ENCODE measurements at places on chromosomes 3 and 15. TPM values are rescaled to one million over a fixed set of nuclear protein-coding genes. Genes with fewer than 3 reads are reported as not detected.
A peak's percentile ranks its signal among the peaks of the same experiment; 100 is the strongest.

Gene CPA3
- not detected for total RNA-seq

Gene CLEC3B
- total RNA-seq: not detected

DNA sequence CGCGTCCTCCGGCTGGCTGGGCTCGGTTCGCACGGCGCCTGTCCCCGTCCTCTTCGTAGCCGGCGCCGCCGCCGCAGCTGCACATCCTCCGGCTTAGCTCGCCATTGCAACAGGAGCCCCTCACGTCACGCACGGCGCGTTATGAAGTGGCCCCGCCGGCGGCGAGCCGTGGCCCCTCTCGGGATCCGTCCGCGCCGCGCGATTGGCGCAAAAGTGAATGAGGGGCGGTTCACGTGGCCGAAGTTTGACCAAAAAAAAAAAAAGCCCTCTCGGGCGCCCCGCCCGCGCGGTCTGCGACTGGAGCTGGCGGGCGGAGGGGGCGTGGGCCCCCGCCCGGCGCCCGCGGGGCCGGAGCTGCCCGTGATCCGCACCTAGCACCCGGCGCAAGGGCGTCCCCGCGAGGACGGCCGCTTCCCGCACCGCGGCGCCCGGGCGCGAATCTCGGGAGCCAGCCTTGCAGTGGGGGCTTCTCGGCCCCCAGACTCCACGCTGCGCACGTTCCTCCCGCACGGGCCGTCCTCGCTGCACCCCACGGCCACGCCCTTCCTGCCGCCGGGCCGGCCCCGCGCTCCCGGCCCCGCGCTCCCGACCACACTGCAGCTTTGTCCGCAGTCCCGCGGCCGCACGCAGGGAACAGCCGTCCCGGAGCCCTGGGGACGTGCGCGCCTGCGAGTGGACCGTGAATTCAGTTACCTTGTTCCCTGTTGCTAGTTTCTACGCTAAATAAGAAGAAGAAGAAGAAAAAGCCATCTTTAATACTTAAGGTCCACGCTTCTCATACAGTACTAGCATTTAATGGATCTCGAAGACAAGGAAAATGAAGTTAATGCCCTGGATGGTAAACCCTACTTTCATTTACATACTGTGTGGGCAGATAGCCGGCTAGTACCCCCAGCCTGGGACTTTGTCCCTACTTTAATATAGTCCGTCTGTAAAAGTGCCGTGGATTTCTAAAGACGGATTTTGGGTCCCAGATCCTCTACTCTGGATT, at the start of gene CHSY1:
TSS of gene CHSY1 (minus strand) at position 219 of the 991 bp plus-strand sequence. CDS start 592 bp downstream, outside the sequence.
- H3K27me3 ChIP-seq: no peaks in the 10 kb centered on the region
- H3K36me3 ChIP-seq: no peaks in the 10 kb centered on the region
- H3K4me1 ChIP-seq: peaks cover 21% of the 10 kb centered on the region
- H3K4me3 ChIP-seq: peak within 1 kb of the TSS; percentile 95

Gene CPN2
- not detected for total RNA-seq

- H3K27me3 ChIP-seq: peaks cover 71% of the 10 kb centered on the region
- H3K27ac ChIP-seq: no peak overlapping the region
- peaks cover 6% of the 10 kb centered on the region for H3K4me1 ChIP-seq
- H3K36me3 ChIP-seq: peaks cover 2% of the 10 kb centered on the region
Observed at GRCh38 chr3:187292181-187292580, 644 bp upstream of the MASP1 start.

DNA sequence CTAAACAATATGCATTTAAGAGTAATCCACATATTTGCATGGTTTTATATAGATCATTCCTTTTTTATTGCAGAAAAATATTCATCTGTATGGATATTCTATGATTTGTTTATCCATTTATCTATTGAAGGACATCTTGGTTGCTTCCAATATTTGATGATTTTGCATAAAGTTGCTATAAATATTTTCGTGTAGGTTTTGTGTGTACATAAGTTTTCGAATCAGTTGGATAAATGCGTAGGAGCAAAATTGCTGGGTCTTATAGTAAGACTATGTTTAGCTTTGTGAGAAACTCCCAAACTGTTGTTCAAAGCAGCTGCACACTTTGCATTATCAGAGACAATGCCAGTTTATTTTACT, 971.2 kb downstream of the DIPK2A start:
- no peaks in the 10 kb centered on the region for H3K4me1 ChIP-seq
- no peaks in the 10 kb centered on the region for H3K36me3 ChIP-seq
- no peak overlapping the region for H3K4me3 ChIP-seq
- no peaks in the 10 kb centered on the region for H3K27me3 ChIP-seq
- no peak for DNase-seq
- no peak overlapping the region for H3K27ac ChIP-seq

Gene LRRN1
- not detected for total RNA-seq

GRCh38 chr3:107561980-107562379, 39.2 kb downstream of the BBX start:
- no peak overlapping the region for H3K4me3 ChIP-seq
- H3K27me3 ChIP-seq: no peaks in the 10 kb centered on the region
- peaks cover 36% of the 10 kb centered on the region for H3K4me1 ChIP-seq
- H3K36me3 ChIP-seq: no peaks in the 10 kb centered on the region
- H3K27ac ChIP-seq: no peak overlapping the region
- no peak for DNase-seq

DNA sequence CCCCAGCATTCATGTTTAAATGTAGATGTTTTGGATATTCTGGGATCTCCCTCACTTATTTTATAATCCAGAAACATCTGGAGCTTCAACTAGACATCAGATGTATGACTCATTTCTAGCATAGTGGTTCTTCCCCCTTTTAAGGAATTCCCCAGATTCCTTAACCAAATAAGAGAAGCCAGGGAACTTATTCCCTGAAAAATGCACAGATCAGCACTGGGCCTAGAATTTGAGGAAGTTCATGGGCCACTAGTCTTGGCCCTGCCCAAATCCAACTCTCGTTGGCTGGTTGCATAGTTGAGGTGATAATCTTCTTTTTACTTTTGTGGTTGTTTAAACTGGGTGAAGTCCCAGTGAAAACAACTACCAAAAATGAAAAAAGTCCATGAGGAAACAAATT, 20.4 kb downstream of the RARRES1 start:
- no peaks in the 10 kb centered on the region for H3K27me3 ChIP-seq
- H3K36me3 ChIP-seq: peaks cover 5% of the 10 kb centered on the region
- H3K4me3 ChIP-seq: no peak overlapping the region
- peak overlapping the region; percentile 54 for H3K27ac ChIP-seq
- no peak for DNase-seq

Gene SEMA3G
- total RNA-seq: 1.5 TPM

- no peaks in the 10 kb centered on the region for H3K4me1 ChIP-seq
- no peaks in the 10 kb centered on the region for H3K27me3 ChIP-seq
- DNase-seq: no peak
- no peak overlapping the region for H3K4me3 ChIP-seq
- no peaks in the 10 kb centered on the region for H3K36me3 ChIP-seq
Observed at GRCh38 chr3:155230382-155230781, 63.1 kb downstream of the STRIT1 start.

Gene ZBTB47
- total RNA-seq: 0.89 TPM

DNA sequence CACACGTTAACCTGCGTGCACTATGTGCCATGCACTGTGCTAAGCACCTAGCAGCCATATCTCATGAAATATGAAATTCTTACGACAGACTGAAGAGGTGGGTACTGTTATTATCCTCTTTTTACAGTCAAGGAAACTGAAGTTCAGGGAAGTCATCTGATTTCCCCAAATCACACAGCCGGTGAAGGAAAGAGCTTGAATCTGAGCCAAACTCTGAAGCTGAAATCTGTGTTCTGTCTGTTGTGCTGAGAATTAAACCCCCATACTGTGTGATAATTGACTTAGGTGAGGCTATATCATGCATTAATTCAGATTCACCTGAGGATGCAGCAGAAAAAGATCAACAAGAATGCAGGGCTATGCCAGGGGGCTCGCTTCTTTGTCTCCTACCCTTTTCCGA, 475 bp downstream of the FAM107A start:
- no peak for DNase-seq
- no peak overlapping the region for H3K27ac ChIP-seq
- H3K4me1 ChIP-seq: no peaks in the 10 kb centered on the region
- no peaks in the 10 kb centered on the region for H3K36me3 ChIP-seq
- no peak overlapping the region for H3K4me3 ChIP-seq

Gene ITGB5
- 3.1 TPM for total RNA-seq

GRCh38 chr3:197000211-197000610, 29.4 kb downstream of the MELTF start:
- H3K27me3 ChIP-seq: no peaks in the 10 kb centered on the region
- H3K27ac ChIP-seq: no peak overlapping the region

DNA sequence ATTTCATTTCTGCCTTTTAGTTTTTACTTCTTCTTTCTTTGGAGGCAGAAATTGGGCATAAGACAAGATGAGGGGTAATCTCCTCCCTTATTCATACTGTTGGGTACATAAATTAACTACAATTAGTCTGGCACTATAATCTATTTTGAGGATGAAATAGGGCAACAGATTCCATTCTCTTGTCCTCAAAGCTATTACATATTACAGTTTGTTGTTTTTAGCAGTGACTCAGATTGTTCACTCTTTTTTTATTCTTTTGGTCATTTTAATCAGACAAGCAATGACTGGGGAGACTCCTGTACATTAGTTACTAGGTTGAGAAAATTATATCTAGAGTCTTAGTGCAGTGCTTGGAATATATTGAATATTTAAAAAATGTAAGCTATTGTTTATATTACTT, 556.0 kb downstream of the OTOL1 start:
- DNase-seq: no peak
- no peak overlapping the region for H3K4me3 ChIP-seq
- H3K4me1 ChIP-seq: no peaks in the 10 kb centered on the region
- no peak overlapping the region for H3K27ac ChIP-seq

Gene SLC24A5
- not detected for total RNA-seq

GRCh38 chr3:184795522-184796190, 16.3 kb upstream of the VPS8 start:
- no peaks in the 10 kb centered on the region for H3K4me1 ChIP-seq
- peaks cover 39% of the 10 kb centered on the region for H3K27me3 ChIP-seq
- DNase-seq: no peak
- no peak overlapping the region for H3K4me3 ChIP-seq
- no peak overlapping the region for H3K27ac ChIP-seq

DNA sequence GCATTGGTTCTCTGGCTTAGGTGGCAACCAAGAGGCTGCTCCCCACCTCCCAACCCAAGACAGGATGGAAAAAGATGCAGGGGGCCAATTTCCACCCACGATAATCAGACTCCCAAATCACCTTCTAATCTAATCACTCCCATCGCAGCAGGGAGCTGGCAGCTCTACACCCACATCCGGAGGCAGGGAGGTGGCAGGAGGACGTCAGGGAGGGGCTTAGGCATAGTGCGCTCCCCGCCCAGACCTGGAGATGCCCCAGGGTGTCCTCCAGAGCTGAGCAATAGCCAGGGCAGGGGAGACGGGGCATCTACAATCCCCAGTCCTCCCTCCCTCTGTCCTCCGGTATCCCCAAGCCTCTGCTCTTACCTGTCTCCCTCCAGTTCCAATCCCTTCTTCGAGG, 70.5 kb upstream of the SEC13 start:
- no peak overlapping the region for H3K27ac ChIP-seq
- no peak for DNase-seq
- H3K27me3 ChIP-seq: peaks cover 6% of the 10 kb centered on the region
- no peaks in the 10 kb centered on the region for H3K36me3 ChIP-seq

Gene GPR160
- 2.3 TPM for total RNA-seq

DNA sequence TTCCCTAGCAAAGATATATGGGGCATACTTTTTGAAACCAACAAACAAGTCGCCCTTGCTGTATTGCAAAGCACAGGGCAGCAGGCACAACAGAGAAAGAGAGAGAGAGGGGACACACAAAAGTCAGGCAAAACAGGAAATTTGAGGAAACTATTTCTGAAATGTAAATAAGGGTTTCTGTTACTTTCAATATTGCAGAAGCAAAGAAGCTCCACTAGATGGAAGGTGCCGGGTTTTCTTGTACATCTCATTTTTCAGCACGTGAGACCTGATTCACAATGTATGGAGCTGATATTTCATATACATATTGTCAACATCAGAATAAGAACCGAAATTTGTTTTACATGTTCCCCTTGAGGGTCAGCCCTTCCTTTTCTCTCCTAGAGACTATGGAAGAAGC, 127.4 kb downstream of the FOXP1 start:
- H3K27ac ChIP-seq: peak overlapping the region; percentile 95
- peak overlapping the region; percentile 87 for H3K4me3 ChIP-seq
- H3K4me1 ChIP-seq: peaks cover 66% of the 10 kb centered on the region
- DNase-seq: no peak
- H3K27me3 ChIP-seq: no peaks in the 10 kb centered on the region

DNA sequence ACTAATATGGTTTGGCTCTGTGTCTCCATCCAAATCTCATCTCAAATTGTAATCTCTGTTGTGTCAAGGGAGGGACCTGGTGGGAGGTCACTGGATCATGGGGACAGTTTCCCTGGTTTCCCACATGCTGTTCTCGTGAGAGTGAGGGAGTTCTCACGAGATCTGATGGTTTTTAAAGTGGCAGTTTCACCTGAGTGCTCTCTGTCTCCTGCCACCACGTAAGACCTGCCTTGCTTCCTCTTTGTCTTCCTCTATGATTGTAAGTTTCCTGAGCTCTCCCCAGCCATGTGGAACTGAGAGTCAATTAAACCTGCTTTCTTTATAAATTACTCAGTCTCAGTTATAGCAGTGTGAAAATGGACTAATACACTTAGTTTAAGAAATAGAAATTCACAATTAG, 228.9 kb downstream of the CD47 start:
- peaks cover 12% of the 10 kb centered on the region for H3K27me3 ChIP-seq
- no peak overlapping the region for H3K27ac ChIP-seq
- peaks cover 4% of the 10 kb centered on the region for H3K4me1 ChIP-seq
- peak overlapping the region; percentile 22 for H3K4me3 ChIP-seq
- no peak for DNase-seq

GRCh38 chr3:194486540-194487288, at the start of gene ATP13A3:
Gene ATP13A3 (minus strand): TSS chr3:194487002. CDS start chr3:194462190, 24,812 bp downstream.
- DNase-seq: peak; percentile 93
- H3K27me3 ChIP-seq: no peaks in the 10 kb centered on the region
- H3K4me3 ChIP-seq: peak within 1 kb of the TSS; percentile 85
- peaks cover 48% of the 10 kb centered on the region for H3K4me1 ChIP-seq
- peaks cover 2% of the 10 kb centered on the region for H3K36me3 ChIP-seq
- H3K27ac ChIP-seq: peak within 1 kb of the TSS; percentile 92

Gene FBXL22
- 1.1 TPM for total RNA-seq

- DNase-seq: no peak
- H3K36me3 ChIP-seq: no peaks in the 10 kb centered on the region
- peaks cover 26% of the 10 kb centered on the region for H3K27me3 ChIP-seq
- H3K27ac ChIP-seq: no peak overlapping the region
- no peak overlapping the region for H3K4me3 ChIP-seq
- no peaks in the 10 kb centered on the region for H3K4me1 ChIP-seq
Observed at GRCh38 chr3:138450181-138450580, 15.8 kb downstream of the ESYT3 start.

DNA sequence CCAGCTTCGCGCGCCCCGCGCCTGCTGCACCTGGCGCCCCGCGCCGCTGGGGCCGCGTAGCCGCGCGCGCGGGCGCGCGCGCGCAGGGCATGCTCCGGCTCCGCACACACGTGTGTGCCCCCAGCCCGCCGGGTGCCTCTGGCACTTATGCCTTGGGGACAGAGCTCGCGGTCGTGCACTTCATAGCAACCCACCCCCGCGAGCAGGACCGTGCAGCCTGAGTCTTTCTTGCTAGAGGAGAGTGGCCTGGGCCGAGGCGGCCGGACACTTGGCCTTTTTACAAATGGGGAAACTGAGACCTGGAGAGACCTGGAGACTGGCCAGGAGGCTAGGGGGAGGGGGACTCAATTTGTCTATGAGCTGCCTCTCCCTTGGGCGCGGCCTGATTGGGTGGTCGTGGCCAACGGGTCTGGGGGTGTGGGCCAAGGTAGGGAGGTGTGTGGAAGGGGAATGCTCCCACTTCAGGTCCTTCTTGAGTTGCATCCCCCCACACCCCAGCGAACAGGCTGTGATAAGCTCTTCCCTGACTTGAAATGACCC, 562 bp downstream of the NBEAL2 start:
- H3K36me3 ChIP-seq: peaks cover 6% of the 10 kb centered on the region
- peak overlapping the region; percentile 92 for H3K4me3 ChIP-seq
- H3K27me3 ChIP-seq: no peaks in the 10 kb centered on the region
- peaks cover 44% of the 10 kb centered on the region for H3K4me1 ChIP-seq
- H3K27ac ChIP-seq: peak overlapping the region; percentile 100
- no peak for DNase-seq

Measured in T-helper 17 cell (primary cell).